Dermis microvascular lymphatic vessel endothelial cell (primary cell): ENCODE measurements at places on chromosomes 2 and 18.
A peak's percentile ranks its signal among the peaks of the same experiment; 100 is the strongest.

- no peak for DNase-seq
Observed at GRCh38 chr18:43789234-43790000, 512.1 kb upstream of the SYT4 start.

DNA sequence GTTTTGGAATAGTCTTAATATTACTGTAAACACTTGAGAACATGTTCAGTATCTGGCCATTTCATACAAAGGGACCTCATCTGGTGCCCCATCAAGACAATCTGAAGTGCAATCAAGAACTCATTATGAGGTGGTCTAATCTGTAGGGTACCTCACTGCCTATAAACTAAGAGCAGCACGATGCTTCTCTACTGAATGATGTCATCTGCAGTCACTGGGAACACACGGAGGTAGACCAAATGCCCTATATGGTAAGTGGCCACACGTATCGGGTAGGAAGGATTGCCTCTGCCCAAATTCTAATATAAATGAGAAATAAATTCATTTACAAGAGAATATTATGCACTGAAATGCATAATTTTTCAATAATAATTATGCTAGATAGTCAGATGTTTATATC, 90.4 kb downstream of the SLC8A1 start:
- DNase-seq = no peak

DNA sequence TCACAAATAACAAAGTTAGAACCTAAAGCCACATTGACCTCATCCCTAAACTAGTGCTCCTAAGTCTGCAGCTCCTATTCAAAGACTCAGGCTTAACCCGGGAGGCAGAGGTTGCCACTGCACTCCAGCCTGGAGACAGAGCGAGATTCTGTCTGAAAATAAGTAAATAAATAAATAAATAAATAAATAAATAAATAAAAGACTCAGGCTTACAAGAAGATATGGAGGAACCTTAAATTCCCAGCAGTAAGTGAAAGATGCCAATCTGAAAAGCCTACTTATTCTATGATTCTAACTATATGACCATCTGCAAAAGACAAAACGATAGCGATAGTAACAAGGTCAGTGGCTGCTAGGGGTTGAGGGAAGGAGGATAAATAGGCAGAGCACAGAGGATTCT, 101.7 kb downstream of the DDX1 start:
- no peak for DNase-seq

DNA sequence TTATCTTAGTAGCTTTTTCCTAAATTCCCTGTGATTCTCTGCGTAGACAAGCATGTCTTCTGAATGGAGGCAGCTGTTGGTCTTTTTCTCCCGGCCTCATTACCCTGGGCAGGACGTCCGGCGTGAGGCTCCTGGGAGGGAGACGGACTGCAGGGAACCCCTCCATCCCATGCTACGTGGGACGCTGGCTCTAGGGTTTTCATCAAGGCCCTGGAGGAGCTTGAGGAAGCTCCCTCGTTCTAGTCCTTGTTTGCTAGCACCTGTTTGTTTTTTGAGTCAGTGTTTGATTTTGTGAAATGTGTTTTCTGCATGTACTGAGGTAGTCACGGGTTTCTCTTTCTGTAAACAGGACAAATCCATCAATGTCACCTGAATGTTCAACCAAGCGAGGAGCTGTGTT, 99.3 kb upstream of the TMEM18 start:
- DNase-seq = no peak

DNA sequence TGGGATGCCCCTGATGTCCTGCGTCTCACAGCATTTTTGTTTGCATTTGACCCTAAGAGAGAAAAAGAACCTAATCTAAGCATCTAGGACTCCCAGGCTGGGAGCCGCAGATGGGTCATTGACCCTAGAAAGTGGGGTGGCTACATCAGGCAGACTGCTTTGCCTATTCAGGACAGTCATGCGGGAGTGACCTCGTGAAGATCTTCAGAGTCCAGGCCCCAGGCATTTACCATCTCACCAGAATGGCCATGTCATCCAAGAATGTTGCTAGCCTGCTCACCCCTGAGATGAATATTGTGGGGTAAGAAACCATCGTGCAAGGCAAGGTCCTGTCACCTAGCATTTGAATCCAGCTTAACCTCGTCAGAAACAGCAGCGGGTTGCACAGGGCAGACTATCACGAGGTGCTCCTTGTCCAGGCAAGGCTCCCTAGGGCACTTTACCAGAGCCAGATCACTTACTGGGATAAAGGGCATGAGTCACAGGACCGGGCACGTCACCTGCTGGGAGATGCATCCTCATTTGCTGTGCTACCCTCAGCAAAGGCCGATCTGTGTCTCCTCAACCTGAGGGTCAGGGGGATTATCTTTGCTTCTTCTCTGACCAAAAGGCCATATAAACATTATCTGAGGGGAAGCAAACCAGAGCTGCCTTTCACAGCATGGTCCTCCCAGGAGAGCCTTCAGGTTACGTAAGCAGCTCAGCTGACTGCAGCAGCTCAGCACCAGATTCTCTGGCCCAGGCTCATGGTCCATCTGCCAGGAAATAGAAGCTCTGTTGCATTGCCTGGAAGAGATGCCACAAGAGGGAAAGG, 162.3 kb downstream of the ACKR3 start:
- DNase-seq = no peak

GRCh38 chr2:211748339-211748738, 790.3 kb downstream of the ERBB4 start:
- no peak for DNase-seq

DNA sequence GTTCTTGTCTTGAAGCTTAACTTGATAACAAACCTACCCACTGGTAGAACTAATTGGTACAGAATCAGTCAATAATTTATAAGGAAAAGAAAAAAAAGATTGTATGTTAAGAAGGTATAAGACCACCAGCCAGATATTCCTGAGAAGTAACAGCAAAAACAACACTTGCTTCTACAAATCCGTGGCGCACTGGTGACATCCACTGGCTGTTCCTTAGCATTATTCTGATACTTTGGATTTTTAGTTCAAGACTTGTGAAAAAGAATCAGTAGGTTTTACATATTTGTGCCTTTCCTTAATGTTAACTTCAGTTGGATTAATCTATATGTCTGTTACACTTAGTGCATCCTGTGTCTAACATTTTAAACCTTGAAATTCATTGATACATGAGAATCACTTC, 141.8 kb downstream of the GRB14 start:
- DNase-seq = no peak

DNA sequence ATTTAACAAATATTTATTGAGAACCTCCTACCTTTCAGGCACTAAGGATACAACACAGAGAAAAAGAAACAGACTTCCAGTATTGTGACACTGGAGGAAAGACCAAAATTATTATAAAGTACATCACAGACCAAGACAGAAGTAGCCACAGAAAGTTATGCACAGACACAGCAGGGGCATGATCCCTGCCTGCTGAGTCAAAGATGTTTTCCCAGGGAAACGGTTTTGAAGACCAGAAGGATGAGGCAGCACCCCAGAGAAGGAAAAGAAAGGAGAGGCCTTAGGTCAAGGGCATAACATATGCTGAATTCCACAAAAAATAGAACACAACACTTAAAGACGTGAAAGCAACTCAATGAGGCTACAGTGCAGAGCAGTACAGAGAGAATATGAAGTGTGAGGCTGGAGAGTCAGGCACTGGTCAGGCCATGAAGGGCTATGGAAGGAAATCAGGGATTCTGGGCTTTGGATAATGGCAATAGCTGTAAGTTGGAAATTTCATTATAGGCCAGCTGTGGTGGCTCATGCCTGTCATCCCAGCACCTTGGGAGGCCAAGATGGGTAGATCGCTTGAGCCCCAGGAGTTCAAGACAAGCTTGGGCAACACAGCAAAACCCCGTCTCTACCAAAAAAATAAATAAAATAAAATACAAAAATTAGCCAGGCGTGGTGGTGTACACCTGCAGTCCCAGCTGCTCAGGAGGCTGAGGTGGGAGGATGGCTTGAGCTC, 8.2 kb downstream of the ADAM17 start:
- DNase-seq = peak; percentile 29
